ENCODE measurements at places on chromosomes 3 and 15. TPM values are rescaled to one million over a fixed set of nuclear protein-coding genes. Genes with fewer than 3 reads are reported as not detected.

- no peak for DNase-seq
- no peak overlapping the region for H3K4me3 ChIP-seq
- H3K36me3 ChIP-seq = no peaks in the 10 kb centered on the region
- peaks cover 4% of the 10 kb centered on the region for H3K4me1 ChIP-seq
These were observed 122.0 kb downstream of the TFDP2 start for GRCh38 chr3:142027300-142027699.

- H3K27ac ChIP-seq = no peak overlapping the region
- H3K4me3 ChIP-seq = no peak overlapping the region
- no peak for DNase-seq
- H3K36me3 ChIP-seq = no peaks in the 10 kb centered on the region
- no peaks in the 10 kb centered on the region for H3K27me3 ChIP-seq
These were observed 592.5 kb downstream of the MECOM start for GRCh38 chr3:169071003-169071402.

- no peak overlapping the region for H3K27ac ChIP-seq
- no peaks in the 10 kb centered on the region for H3K36me3 ChIP-seq
- H3K4me3 ChIP-seq = no peak overlapping the region
- no peak for DNase-seq
These were observed 19.6 kb upstream of the HCN4 start for GRCh38 chr15:73388256-73388781.

GRCh38 chr15:66275352-66275751, 18.0 kb upstream of the DIS3L start:
- no peaks in the 10 kb centered on the region for H3K36me3 ChIP-seq
- no peak for DNase-seq
- H3K4me3 ChIP-seq = no peak overlapping the region
- H3K27me3 ChIP-seq = no peaks in the 10 kb centered on the region
- no peak overlapping the region for H3K27ac ChIP-seq

RETNLB gene
- total RNA-seq = not detected

PLA2G4D gene
- total RNA-seq = not detected

FANCD2OS gene
- not detected for total RNA-seq

NDUFAF3 gene
- 120 TPM for total RNA-seq

LRRC3B gene
- total RNA-seq = under 0.01 TPM

DNA sequence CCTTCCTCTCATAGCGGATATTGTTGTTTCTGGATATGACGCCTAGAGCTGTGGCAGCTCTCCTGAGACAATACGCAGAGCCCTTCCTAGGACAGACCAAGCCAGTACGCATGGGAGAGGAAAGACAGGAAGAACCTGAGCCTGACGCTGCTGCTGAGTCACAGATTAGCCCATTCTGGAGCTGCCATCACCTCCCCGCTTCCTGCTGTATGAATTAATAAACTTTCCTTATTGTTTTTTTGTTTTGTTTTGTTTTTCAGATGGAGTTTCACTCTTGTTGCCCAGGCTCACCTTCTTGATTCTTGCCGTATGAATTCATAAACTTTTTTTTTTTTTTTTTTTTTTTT, 67.0 kb downstream of the PPCDC start:
- no peaks in the 10 kb centered on the region for H3K4me1 ChIP-seq
- no peak overlapping the region for H3K4me3 ChIP-seq
- no peaks in the 10 kb centered on the region for H3K27me3 ChIP-seq
- DNase-seq = no peak

All from thyroid gland (tissue), 4 donors.